NCI-H1436 treated with DMSO at 0.1 percent for 48 hours (cell line): ENCODE measurements at places on chromosomes 3 and 15.

DNA sequence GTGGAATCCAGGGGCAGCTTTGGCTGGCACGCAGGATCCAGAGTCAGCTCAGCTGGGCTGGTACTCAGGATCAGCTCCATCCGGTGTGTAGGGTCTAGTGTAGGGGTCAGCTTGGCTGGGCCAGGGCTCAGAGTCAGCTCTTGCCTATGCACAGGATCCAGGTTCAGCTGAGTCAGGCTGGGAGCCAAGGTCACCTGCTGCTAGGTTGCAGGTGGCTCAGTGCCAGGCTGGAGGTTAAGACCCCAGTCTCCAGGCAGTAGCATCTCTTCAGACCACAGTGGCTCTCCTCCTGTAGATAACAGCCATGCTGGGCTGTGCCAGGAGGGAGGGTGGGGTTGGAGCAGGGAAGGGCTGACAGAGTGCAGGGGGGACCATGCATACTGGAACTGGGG lies 1.8 kb downstream of the HYAL3 start:
- no peak for DNase-seq

GRCh38 chr15:62362144-62362543 lies 197.1 kb upstream of the C2CD4B start:
- no peak for DNase-seq

DNA sequence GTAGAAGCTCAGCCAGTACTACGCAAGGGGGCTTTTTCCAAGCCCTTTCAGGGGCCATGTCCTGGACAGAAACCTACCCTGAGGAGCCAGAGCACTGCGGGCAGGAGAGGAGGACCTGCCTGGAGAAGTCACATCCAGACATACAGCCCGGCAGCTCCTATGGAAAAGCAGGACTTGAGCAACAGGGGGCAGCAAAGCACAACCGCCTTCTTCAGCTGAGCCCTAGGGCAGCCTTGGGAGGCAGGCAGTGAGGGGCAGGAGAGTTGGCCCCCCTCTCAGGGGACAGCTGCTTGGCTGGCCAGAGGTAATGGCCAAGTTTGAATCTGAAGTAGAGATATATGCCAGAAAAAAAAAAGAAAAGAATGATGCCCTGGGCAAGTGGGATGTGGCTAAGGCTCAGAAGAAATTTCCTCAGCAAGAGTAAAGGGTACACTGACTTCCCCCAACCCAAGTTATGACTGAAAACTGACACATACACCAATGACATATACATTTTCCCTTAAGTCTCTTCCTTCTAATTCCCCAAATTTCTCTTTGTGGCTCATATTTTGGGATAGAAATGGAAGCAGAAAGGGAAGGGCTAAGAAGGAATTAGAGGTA lies 56.9 kb downstream of the CYP19A1 start:
- DNase-seq: no peak

GRCh38 chr3:96748139-96748538 lies 66.3 kb upstream of the EPHA6 start:
- no peak for DNase-seq

DNA sequence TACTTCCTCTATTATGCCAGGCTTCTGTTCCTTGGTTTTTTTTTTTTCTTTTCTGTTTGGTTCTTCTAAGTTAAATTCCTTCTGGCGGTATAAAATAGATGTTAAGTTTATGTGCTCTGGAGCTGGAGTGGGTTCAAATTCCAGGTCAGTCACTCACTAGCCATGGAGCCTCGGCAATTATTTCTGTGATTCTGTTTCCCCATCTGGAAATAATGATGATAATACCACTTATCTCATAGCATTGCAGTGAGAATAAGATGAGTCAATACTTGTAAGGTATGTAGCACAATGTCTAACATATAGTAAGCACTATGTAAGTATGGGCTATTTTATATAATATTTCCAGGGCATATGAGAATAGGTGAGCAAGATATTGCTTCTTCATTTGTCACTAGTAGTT lies 33.2 kb upstream of the ZDHHC23 start:
- DNase-seq: no peak
